ENCODE measurements at places on chromosomes 2 and 18. TPM values are rescaled to one million over a fixed set of nuclear protein-coding genes. Genes with fewer than 3 reads are reported as not detected.

GRCh38 chr2:58794916-58795315, 553.8 kb upstream of the FANCL start:
- H3K36me3 ChIP-seq = no peaks in the 10 kb centered on the region
- H3K27ac ChIP-seq = no peak overlapping the region
- no peak overlapping the region for H3K4me3 ChIP-seq
- H3K27me3 ChIP-seq = no peaks in the 10 kb centered on the region

DNA sequence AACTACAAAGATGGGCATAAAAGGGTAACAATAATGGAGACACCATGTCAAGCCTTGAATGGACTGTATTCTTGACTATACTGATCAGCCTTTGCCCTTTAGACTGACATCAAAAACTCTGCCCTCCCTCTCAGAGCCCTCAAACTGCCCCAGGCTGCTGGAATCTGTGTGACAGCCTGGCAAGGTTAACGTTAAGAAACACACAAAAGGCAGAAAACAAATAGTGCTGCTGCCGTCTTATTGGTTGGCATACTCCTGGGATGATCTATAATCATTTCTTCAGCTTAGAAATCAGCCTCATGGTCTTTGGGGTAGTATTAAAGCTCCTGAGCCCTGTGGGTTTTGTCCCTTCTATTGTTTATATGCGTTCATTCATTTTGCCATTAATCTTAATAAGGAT, 338.0 kb downstream of the DCC start:
- no peak for DNase-seq
- no peak overlapping the region for H3K27ac ChIP-seq
- H3K4me1 ChIP-seq = no peaks in the 10 kb centered on the region
- H3K4me3 ChIP-seq = no peak overlapping the region
- H3K36me3 ChIP-seq = no peaks in the 10 kb centered on the region
- H3K27me3 ChIP-seq = no peaks in the 10 kb centered on the region

- no peaks in the 10 kb centered on the region for H3K4me1 ChIP-seq
- no peak overlapping the region for H3K4me3 ChIP-seq
- no peak overlapping the region for H3K27ac ChIP-seq
- no peaks in the 10 kb centered on the region for H3K27me3 ChIP-seq
- no peak for DNase-seq
- no peaks in the 10 kb centered on the region for H3K36me3 ChIP-seq
These were observed 53.0 kb downstream of the AQP4 start for GRCh38 chr18:26812462-26812861.

GRCh38 chr2:33632831-33633230, 33.7 kb upstream of the FAM98A start:
- H3K27ac ChIP-seq = no peak overlapping the region
- no peaks in the 10 kb centered on the region for H3K36me3 ChIP-seq
- no peaks in the 10 kb centered on the region for H3K4me1 ChIP-seq
- no peaks in the 10 kb centered on the region for H3K27me3 ChIP-seq
- DNase-seq = no peak

DNA sequence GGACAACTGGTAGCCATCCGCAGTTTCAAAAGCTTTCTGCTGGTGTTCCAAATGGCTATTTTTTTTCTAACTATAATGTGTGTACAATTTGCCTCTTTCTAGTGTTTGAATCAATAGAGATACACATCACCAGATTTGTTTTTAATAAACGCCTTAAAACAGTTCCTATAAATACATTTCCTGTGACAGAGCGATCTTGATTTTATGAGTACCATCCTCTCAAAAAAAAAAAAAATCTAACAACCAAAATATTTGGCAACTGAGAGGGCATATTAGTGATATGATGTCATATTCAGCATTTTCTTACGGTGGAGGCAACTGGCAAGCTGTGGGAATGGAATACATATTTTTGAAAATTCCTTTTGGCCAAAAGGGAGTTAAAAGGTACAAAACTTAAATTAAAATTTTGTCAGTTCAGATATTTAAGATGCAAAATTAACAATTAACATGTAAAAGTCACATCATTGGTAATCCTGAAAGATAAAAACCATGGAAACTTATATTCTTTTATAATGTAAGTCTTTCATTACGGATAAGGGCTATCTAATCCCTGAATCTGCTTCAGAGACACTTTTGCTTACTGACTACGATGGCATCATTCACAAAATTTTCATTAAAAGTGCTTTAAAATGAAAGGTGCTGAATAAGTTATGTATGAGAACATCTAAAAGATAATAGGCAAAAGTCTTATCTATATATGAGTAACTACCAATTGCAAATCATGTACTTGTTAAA, 268.4 kb downstream of the TCF4 start:
- no peak overlapping the region for H3K4me3 ChIP-seq
- no peak for DNase-seq
- no peaks in the 10 kb centered on the region for H3K4me1 ChIP-seq
- no peaks in the 10 kb centered on the region for H3K36me3 ChIP-seq
- H3K27me3 ChIP-seq = no peaks in the 10 kb centered on the region

GRCh38 chr2:61254536-61254935, 92.5 kb downstream of the C2orf74 start:
- no peaks in the 10 kb centered on the region for H3K4me1 ChIP-seq
- H3K27ac ChIP-seq = no peak overlapping the region
- H3K27me3 ChIP-seq = no peaks in the 10 kb centered on the region
- no peak overlapping the region for H3K4me3 ChIP-seq
- peaks cover 28% of the 10 kb centered on the region for H3K36me3 ChIP-seq
- no peak for DNase-seq

- H3K36me3 ChIP-seq = no peaks in the 10 kb centered on the region
- H3K4me3 ChIP-seq = no peak overlapping the region
- no peaks in the 10 kb centered on the region for H3K4me1 ChIP-seq
- H3K27ac ChIP-seq = no peak overlapping the region
These were observed 70.4 kb downstream of the CWC22 start for GRCh38 chr2:179936654-179937053.

GRCh38 chr2:24855022-24855622, 61.9 kb downstream of the CENPO start:
- H3K27ac ChIP-seq = peak overlapping the region; percentile 72
- H3K36me3 ChIP-seq = no peaks in the 10 kb centered on the region
- H3K4me1 ChIP-seq = peaks cover 21% of the 10 kb centered on the region
- no peak for DNase-seq
- H3K4me3 ChIP-seq = no peak overlapping the region
- no peaks in the 10 kb centered on the region for H3K27me3 ChIP-seq

DNA sequence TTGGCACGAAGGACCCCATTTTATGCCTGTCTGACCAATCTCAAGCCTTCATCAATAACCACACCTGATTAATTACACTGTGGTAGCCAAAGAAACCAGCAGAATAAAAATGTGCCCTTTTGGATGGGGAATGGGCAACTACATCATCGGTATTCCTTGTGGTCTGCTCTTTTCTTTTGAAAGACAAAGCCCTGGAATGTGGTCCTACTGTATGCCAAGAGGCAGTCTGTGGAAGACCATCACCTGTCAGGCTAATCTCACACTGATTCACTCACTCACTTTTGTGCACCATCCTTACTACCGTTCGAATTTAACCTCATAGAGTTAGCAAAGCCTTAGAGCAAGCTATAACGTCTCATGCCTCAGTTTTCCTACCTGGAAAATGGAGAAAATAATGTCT, 275.2 kb upstream of the LRRTM1 start:
- H3K36me3 ChIP-seq = no peaks in the 10 kb centered on the region
- H3K4me1 ChIP-seq = no peaks in the 10 kb centered on the region
- no peak overlapping the region for H3K27ac ChIP-seq
- peaks cover 3% of the 10 kb centered on the region for H3K27me3 ChIP-seq
- DNase-seq = no peak

DNA sequence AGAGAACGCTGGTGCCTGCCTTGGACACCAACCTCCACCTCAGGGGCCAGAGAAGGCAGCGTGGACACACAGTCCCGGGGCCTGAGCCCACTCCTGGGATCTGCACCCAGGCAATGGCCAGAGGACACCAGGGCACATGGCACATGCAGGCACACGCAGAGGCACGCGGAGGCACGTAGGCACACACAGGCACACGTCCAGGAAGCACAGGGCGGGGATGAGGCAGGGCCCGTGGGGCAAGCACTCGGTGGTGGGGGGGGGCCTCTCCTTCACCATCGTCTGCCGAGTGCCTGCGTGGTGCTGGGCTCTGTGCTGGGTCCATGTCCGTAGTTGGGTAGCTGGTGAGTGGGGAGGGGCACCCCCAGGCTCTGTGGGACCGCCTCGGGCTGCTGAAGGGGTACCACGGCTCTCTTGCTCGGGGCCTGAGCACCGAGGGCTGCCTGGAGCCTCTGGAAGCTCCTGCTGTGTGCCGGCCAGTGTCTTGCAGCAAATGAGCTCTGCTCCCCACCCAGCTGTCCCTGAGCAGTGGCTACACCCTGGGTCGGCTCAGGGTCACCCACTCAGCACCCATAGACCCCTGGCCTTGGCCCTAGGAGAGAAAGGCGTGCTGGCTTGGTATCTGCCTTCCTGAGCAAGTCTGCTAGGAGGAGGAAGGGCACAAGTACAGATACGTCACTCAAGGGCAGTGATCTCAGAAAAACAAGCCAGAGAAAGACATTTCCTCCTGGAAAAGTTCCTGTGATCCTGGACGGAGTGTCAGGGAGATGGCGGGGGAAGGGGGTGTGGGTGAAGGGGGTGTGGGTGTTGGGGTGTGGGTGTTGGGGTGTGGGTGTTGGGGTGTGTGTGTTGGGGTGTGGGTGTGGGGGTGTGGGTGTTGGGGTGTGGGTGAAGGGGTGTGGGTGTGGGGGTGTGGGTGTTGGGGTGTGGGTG, 26.4 kb downstream of the RTP5 start:
- DNase-seq = no peak
- H3K4me3 ChIP-seq = no peak overlapping the region
- peak overlapping the region; percentile 17 for H3K27ac ChIP-seq

- H3K4me1 ChIP-seq = peaks cover 2% of the 10 kb centered on the region
- DNase-seq = peak; percentile 10
- no peaks in the 10 kb centered on the region for H3K36me3 ChIP-seq
- H3K27ac ChIP-seq = peak overlapping the region; percentile 10
These were observed 65.8 kb downstream of the RBMS1 start for GRCh38 chr2:160427629-160428404.

DNA sequence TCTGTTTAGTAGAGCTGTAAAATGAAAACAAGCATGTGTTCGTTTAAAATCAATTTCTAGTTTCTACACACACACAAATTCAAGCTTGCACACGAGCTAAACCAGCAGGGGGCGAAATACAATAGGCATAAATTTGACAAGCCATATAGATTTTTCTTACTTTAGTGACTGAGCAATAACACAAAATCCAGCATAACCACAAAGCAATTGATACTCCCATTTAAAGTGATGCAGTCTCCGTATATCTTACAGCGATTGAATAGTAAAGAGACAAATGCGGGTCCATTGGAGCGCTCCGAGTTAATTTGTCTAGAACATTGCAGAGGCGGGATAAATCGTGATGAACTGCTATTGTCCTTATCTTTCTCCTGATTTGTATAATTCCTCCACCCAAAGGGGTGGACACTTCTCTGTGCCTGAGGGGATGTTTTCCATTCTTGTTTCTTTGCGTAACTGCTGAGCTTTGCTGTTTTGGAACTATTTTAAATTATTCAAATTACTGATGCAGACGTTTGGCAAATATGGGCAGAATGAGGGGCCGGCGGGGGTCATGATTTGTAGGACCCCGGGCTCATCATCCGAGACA, 1.2 kb upstream of the AFTPH start:
- H3K27ac ChIP-seq = no peak overlapping the region
- H3K27me3 ChIP-seq = no peaks in the 10 kb centered on the region
- no peaks in the 10 kb centered on the region for H3K4me1 ChIP-seq
- DNase-seq = peak; percentile 91

- H3K4me1 ChIP-seq = peaks cover 7% of the 10 kb centered on the region
- H3K27me3 ChIP-seq = no peaks in the 10 kb centered on the region
- peak; percentile 84 for DNase-seq
These were observed 218.3 kb upstream of the SMAD7 start for GRCh38 chr18:49169037-49169521.

GRCh38 chr18:78069784-78070664, 820.4 kb downstream of the GALR1 start:
- no peak for DNase-seq
- H3K27ac ChIP-seq = no peak overlapping the region
- no peak overlapping the region for H3K4me3 ChIP-seq
- no peaks in the 10 kb centered on the region for H3K4me1 ChIP-seq
- H3K36me3 ChIP-seq = no peaks in the 10 kb centered on the region

- peak; percentile 92 for DNase-seq
- H3K27ac ChIP-seq = peak overlapping the region; percentile 77
- no peaks in the 10 kb centered on the region for H3K4me1 ChIP-seq
- H3K36me3 ChIP-seq = no peaks in the 10 kb centered on the region
- no peaks in the 10 kb centered on the region for H3K27me3 ChIP-seq
These were observed 47.7 kb upstream of the POMC start for GRCh38 chr2:25215948-25216679.

GRCh38 chr2:165876712-165877111, 76.9 kb downstream of the TTC21B start:
- H3K4me1 ChIP-seq = no peaks in the 10 kb centered on the region
- H3K27ac ChIP-seq = no peak overlapping the region
- DNase-seq = peak; percentile 24
- H3K36me3 ChIP-seq = peaks cover 4% of the 10 kb centered on the region
- H3K4me3 ChIP-seq = no peak overlapping the region

DNA sequence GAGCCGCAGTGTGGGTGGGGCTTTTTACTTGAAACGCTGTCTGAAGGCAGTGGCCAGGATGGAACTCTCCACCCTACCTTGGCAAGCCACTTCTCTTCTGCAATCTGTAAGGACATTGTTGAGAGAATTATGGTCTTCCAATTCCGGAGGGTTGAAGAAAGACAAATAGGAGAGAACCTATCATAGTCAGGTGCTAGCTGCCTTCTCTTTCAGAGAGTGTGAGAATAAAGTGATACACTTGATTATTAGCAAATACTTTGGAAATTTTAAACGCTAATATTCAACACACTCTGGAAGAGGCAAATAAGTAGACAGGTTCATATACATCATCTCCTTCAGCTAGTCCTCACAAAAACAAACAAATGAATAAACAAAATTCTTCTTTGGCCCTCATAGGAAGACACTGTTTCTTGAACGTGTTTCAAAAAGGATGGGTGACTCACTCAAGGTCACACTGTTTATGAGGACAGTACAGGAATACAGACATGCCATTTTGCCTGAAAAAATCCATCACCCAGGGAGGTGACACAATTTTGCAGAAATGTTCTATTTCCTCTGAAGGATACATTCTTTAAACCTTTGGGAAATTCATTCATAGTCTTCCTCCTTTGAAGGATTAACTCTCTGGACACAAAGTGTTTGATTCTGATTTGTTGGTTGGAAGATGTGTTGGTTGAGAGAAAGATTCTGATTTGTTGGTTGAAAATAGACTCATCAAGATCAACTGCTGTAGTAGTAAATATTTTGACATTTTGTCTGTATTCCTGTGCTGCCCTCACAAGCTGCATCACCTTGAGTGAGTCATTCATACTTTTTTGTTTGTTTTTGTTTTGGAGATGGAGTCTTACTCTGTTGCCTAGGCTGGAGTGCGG, 2.2 kb upstream of the IL1RN start:
- H3K4me3 ChIP-seq = no peak overlapping the region
- no peaks in the 10 kb centered on the region for H3K4me1 ChIP-seq
- no peaks in the 10 kb centered on the region for H3K36me3 ChIP-seq
- H3K27me3 ChIP-seq = peaks cover 2% of the 10 kb centered on the region
- H3K27ac ChIP-seq = no peak overlapping the region
- DNase-seq = no peak

GRCh38 chr2:140349695-140350094, 1569.5 kb upstream of the NXPH2 start:
- no peak overlapping the region for H3K27ac ChIP-seq
- H3K27me3 ChIP-seq = no peaks in the 10 kb centered on the region
- H3K4me1 ChIP-seq = no peaks in the 10 kb centered on the region

Gene RGPD3
- polyA plus RNA-seq = 0.28 TPM

Gene CNTNAP5
- polyA plus RNA-seq = 0.03 TPM

Gene MC2R
- 0.46 TPM for polyA plus RNA-seq

Gene ZNF396
- 2.5 TPM for polyA plus RNA-seq
